ENCODE measurements at places on chromosomes 2 and 18.

GRCh38 chr2:151437630-151438029 is 27.9 kb downstream of the RIF1 start:
- no peak for DNase-seq

DNA sequence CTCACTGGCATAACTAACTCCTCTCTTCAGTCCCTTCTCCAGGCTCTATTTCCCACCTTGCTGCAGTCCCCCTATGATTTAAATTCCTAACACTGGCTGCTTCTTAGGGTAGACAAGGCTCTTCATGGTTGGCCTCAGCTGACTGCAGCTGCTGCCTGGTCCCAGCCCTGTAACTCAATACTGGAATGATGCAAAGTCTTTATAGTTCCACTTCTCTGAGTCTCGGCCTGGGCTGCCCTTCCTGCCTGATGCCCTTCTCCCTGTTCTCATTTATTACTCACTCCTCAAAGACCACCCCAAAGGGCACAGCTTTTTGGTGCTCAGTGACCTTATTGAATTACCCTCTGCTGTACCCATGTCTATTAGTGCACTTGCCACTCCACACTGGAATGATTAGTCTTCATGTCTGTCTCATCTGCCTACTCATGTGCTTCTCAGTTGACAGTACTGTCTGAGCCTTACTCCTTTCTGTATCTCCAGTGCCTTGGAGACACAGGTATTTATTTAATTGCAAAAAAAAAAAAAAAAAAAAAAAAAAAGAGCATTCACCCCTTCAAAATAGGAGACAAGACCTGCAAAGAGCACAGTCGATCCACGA is 199.4 kb upstream of the REV1 start:
- DNase-seq = no peak

- DNase-seq = no peak
Observed at GRCh38 chr2:106098081-106098480, 96.0 kb downstream of the UXS1 start.

DNA sequence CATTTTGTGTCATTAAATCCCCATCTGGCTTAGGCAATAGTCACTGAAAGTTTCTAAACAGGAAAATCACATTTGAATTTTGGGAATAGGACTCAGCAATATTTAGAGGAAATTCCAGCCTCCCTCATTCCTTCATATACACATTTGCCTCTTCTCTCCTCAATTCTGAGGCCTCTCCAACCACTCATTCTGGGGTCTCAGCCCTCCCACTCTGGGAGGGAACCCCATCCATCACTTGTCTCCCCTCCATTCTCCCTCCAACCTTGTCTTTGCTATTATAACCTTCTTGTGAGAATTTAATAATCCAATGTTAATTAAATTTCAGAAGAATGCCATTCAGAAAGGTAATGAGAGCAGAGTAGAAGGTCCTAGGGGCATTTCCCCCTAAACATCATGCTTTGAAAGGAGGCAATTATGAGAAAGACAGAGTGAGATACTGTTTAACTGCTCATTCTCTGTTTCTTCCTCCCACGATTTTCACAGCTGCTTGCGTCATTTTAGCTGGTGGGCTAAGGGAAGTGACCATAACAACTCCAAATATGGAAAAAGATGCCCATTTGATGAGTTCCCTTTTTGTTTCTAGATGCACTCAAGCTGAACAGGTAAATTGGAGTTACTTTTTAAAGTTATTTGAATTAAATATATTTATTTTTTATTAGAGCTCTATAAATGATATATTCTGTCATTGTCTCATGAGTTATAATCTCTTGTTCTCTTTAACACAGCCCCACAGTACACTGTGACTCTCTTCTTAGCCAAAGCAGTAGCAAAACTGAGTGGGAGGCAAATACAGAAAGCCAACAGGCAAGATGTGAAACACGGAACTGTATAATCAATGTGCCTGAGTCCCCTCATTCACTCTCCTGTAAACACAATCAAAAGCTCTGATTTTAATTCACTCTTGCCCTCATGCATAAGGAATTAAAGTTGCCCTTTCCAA is 135.1 kb downstream of the DLGAP1 start:
- no peak for DNase-seq

DNA sequence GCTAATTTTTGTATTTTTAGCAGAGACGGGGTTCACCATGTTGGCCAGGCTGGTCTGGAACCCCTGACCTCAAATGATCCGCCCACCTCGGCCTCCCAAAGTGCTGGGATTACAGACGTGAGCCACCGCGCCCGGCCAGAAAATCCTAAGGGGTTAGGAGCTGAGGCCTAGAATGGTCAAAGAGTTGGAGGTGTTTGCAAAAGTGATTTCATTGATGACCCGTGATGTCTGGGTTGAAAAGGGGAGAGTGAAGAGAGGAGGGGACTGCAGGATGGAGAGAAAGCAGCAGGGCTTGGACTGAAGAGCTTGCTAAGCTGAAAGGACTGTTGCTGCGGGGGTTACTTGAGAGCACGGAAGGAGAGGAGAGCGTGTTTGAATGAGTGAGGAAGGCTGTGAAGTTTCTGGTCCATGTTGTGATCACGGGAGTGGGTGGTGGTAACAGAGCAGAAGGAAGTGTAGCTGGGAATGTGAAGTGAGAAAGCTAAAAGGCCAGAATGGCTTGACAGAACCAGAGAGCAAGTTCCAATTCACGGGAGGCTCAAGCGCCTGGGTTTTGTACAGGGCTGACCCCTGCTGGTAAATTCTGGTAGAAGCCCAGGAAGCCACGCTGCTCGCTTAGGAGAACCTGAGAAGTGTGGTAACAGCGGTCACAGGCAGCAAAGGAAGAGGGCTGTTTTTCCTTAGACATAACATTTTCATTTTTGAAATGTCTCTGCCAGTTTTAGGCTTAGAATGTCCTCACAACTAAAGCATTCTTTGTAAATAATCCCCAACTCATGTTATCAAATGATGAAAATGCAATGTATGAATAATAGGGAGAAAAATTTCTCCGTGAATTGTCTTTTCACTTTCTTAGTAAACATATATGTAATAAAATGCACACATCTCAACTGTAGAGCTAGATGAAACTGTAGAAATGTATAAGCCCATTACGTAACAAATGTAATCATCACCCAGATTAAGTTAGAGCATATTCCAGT is 40.5 kb upstream of the ACTR2 start:
- DNase-seq = peak; percentile 31

DNA sequence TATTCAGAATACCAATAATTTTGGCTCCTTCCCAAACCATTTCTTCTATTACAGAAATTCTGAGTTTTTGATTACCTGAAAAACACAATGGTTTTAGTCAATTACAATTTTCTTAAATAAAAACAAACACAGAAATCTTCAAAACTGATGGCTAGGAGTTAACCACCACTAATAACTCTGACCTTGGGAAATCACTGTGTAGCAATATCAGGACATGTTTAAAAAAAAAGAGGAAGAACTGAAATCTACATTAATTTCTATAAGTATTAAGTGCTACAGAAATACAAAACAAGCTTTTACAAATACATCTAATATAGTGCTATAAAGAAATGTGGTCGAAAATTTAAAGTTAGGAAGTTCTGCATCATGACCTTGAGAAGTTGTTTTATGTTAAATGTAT is 14.9 kb downstream of the L3MBTL4 start:
- DNase-seq = no peak

- no peak for DNase-seq
Observed at GRCh38 chr2:190791976-190792575, 88.5 kb upstream of the GLS start.

- no peak for DNase-seq
Observed at GRCh38 chr2:46988230-46988629, 72.6 kb upstream of the MCFD2 start.

DNA sequence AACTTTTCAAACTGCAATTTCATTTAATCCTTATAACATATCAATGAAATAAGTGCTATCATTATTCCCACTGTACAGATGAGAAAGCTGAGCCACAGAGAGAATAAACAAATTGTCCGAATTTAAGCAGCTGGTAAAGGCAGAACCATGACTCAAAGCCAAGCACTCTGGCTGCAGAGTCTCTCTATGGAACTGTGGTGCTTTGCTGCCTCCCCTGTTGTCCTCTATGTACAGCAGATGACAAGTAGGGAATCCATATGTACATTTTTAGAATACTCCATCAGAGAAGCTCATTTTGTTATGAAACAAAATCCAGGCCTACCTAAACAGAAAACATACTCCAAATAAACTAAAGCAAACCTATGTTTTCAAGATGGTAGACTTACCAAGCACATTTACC is 45.1 kb downstream of the FARSB start:
- DNase-seq = no peak

GRCh38 chr2:88331239-88331638 is 121.3 kb downstream of the FOXI3 start:
- no peak for DNase-seq

DNA sequence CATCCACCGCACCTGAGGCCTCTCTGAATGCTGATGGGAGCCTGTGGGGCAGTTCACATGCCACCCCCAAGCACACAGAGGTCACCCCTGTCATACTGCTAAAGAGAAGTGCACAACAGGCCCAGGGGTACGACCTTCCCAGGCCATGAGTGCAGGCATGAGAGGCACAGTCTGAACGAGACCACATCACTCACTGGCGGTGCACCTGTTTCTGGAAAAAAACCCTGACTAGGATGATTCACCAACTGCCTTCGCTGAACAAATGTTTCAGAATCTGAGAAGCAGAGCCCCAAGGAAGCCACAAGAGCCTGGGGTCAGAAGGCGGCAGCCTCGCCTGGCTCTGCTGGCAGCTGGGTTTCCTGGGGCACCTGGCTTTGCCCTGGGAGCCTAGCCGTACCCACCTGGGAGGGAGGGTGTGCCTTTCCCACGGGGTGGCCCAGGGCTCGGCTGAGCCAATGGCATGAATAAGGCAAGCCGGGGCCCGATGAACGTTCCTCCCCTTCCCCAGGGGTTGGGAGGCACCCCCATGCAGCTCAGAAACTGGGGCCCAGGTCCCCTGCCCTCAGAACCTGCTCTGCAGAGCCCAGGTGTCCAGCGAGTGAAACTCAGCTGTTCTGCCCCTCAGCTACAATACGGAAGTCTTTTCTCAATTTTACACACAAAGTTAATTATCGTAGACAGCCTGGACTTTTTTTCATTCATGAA is 73.8 kb downstream of the HDAC4 start:
- no peak for DNase-seq

DNA sequence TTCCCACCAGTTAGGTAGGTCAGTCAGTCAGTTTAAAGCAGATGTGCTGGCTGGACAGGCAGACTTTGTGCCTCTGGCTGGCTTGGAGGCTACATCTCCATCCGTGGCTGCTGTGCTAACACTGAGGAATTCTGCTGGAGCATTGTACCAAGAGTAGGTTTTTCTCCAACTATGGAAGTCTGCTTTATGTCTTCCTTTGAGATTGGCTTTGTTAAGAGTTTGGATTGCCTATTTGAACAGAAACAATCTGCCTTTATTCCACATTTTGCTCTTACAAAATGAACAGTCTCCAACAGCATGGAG is 46.7 kb downstream of the WDR75 start:
- no peak for DNase-seq

DNA sequence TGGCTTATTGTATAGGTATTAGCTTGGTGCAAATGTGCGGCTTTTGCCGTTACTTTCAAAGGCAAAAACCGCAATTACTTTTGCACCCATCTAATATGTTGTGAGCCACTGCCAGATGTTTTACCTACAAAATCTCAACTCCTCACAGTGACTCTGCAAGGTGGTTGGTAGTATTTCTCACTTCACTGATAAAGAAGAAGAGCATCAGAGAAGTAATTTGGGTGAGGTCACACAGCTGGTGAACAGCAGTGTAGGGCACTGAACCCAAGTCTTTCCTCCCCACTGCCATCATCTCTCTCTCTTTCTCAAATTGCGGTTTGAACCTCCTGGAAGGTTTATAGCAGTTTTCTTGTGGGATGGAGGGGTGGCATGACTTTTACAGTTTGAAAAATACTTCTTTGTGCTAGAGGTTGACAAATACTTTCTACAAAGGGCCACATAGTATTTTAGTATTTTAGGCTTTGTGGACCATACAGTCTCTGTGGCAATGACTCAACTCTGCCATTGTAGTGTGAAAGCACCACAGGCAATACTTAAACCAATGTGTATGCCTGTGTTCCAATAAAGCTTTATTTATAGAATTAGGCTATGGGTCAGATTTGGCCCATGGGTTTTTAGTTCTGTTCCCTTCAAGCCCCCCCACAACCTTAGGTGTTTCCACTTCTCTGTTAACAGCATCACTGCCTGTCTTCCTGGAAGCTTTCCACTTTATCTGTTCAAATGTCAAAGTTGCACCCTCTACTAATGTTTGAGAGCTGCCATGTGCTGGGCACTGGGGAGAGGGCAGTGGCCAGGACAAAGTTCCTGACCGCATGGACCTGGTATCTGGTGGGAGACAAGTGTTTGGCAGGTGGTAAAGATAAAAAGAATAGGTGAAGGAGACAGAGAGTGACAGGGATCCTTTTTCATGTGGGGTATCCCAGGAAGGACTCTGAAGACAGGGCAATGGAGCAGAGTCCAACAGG is 30.1 kb downstream of the FHOD3 start:
- DNase-seq = no peak

DNA sequence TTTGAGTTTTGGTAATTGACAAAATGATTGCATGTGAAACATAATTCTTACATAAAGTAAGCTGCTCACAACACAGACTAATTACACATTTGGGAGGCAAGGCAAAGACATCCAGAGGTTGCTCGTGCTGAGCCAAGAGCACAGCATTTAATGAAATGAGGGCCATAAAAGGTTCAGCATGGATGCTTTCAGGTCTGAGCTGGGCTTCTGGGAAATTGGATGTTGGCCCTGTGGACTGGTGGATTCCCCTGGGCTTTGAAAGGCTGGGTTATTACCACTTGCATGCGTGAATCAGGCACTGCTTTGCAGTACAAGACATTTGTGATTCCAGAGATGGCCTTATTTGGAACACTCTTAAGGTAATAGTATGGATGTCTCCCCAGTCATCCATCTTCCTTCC is 533.5 kb upstream of the NRP2 start:
- no peak for DNase-seq

GRCh38 chr2:101820519-101820918 is 123.0 kb downstream of the MAP4K4 start:
- DNase-seq = no peak

DNA sequence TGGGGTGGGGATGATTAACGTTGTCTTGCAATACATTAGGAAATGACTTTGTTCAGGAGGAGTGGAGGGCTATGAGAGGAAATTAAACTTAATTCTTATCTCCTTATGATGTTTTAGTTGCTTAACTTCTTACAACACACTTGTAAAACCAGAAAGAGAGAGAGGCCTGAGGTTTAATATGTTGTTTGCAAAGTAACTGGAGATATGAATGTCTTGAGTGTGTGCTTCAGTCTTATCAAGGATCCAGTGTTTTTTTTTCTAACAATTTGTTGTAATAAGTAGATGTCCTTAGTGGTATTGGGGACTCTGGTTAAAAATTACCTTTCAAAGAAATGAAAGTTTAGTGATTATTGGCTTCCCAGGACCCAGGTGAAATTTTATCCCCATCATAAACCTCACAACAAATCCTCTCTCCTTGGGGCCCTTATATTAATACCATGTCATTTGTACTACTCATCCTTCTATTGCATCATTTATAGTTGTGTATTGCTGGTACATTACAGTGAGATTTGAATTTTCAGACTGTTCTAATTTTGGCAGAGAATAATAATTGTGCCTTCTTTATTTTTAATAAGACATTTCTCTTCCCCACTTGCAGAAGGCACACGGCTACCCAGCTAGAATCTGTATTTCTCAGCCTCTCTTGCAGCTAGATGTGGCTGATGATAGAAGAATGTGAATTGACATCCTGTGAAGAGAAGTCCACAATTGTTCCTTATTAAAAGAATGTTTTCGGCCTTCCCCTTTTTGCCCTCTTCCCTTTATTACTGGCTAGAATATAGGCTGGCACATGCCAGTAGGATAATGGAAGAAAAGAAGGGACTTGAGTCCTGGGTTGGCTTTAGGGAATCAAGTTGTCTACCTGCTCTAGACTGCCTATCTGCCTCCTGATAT is 91.9 kb upstream of the CXCR4 start:
- DNase-seq = no peak
